ENCODE measurements at places on chromosomes 3 and 15. TPM values are rescaled to one million over a fixed set of nuclear protein-coding genes. Genes with fewer than 3 reads are reported as not detected.

The AEN gene
- total RNA-seq: 143 TPM

The GRM7 gene
- total RNA-seq: not detected

The GABRA5 gene
- total RNA-seq: 1.0 TPM

The PLA1A gene
- 52.3 TPM for total RNA-seq

The GRK7 gene
- total RNA-seq: not detected

The NPAP1 gene
- not detected for total RNA-seq

Data from melanocyte of skin (primary cell).